ENCODE measurements at places on chromosomes 5 and 9.

- no peak for DNase-seq
Measured at GRCh38 chr5:135481387-135481786, 29.2 kb upstream of the TIFAB start.

DNA sequence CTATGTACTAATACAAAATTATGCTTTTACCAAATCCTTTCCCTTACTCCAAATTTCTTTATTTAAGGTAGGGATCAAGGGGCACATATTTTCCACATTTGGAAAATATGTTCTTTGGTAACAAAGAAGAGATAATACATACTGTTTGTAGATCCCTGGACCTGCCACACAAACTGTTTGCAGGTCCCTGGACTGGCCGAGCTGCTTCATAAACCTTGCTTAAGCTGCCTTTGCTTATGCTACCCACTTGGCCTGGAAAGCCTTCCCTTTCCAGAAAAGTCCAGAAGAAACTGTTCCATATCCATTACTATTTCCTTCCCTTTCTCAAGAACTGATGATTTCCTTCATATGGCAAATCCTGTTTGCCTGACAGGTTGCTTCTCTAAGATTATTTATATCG, 22.6 kb upstream of the DMXL1 start:
- DNase-seq: no peak

DNA sequence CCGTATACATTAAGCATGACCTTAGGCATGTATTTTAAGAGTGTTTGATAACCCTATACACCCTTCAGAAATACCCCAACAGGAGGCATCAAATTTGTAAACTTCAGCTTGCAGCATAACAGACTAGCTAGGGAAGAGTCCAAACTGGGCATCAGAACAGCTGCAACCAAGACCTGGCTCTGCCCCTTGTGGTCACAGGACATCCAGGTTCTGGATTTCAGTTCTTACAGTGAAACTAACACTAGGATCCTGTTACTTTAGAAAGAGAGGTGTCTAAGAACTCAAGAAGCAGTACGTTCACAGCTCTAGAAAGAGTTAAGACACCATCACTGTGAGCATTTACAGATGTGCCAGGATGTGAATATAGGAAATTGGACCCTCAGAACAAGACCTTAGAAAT, 229.8 kb downstream of the BNC2 start:
- no peak for DNase-seq

DNA sequence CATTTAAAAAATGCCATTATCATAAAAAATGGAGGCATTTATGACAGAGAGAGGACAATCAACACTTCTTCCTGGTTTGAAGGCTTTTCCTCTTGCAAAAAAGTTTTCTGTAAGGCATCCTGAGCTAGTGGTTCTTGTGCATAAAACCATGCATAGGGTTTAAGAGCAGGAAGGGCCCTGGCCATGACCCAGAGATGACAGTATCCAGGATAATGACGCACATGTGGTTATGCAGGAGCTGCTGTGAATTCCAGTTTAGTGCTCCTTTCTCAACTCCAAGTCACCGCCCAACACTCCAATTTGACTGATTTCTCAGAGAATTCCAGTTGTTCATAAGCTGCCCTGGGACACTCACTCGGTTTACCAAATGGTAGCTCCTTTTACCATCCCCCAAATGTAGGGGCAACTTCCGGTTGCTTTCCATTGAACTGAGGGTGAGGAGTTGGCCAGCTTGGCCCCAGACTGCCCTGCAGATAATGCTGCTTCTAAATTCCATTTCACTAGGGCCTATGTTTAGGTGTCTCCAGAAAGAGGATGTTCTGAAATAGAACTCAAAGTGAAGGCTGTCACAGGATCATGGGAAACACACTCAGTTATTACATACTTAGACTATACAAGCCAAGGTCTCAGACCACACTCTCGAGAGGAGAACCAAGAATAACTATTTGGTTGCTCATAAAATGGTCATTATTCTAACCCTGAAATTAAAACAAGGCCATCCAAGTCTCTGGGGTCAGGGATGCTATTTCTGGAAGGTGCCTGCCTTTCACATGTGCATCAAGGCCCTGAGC, 179.1 kb downstream of the SLIT3 start:
- DNase-seq: no peak

DNA sequence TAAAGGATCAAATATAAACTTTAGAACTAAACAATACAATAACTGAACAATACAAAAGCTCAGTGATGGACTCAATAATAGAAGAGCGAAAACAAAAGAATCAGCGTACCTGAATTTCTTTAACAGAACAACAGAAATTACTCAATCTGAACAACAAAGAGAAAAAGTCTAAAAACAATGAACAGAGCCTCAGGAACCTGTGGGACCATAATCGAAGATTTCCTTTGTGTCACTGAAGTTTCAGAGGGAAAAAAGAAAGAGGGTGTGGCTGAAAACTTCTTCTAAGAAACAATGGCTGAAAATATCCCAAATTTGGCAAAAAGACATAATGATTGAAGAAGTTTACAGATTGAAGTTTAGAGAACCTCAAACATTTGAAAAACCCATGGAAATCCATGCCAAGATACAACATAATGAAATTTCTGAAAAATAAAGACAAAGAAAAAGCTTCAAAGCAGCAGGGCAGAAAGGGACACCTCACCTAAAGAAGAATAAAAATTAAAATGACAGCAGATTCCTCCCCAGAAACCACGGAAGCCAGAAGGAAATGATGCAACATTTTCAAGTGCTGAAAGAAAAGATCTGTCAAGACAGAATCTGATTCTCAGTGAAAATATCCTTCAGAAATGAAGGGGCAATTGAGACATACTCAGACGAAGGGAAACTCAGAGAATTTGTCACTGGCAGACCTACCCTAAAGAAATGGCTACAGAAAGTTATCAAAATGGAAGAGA, 288.8 kb downstream of the ARL15 start:
- no peak for DNase-seq

DNA sequence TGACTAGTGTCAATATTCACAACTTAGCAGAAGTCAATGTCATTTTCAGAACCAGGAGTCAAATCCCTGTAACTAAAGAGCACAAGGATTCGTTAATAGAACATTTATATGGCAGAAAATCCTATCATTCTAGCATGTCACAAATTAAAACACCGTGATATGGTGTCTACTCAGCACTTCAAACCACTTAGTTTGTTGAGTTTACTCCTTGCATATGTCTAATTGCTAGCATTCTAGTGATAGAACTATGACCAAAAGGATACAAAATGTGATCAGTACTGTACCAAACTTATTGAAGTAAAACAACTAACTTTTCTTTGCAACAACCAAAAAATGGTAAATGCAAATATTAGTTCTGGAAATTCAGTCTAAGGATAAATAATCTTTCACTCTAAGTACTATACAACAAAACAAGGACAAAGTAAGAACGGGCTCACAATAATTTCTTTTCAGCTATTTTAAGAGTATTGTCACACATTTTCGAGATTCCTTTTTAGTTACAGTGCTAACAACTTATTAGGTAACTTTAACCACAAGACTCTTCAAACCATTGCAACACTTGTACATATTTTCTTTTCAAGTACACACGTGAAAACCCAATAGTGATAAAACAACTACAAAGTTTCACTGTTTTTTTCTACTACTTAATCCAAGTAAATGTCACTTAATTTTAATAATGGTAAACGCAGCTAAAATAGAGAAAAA, 845.2 kb upstream of the CDH10 start:
- no peak for DNase-seq

- no peak for DNase-seq
Measured at GRCh38 chr9:18358325-18358724, 115.6 kb upstream of the ADAMTSL1 start.

- no peak for DNase-seq
Measured at GRCh38 chr9:37915911-37916470, 12.1 kb upstream of the SLC25A51 start.

- DNase-seq: no peak
Measured at GRCh38 chr5:127867022-127867783, 164.0 kb downstream of the CCDC192 start.

- no peak for DNase-seq
Measured at GRCh38 chr9:135498381-135499126, 1.9 kb upstream of the MRPS2 start.

DNA sequence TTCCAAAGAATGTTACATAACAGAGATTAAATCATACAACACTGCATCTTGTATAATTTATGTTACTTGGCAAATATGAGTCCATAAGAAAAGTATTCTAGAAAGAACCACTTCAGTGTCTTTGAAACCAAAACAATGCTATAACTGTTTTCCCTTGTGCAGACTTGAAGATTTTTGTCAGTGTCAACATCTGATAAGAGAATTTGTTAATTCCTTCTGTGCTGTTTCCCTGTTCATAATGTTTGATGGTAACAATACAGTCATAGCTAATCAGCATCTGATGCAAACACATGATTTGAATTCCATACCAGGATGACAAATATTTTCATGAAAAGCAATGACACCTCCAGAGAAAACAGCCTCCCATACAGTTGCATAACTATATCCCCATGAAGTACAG, 306.8 kb downstream of the SEMA5A start:
- DNase-seq: no peak

Data from activated T-helper 1 cell treated with anti-CD3 and anti-CD28 coated beads, Interleukin-2, amount 50 U/mL, for 16 hours (primary cell).